ENCODE measurements at places on chromosomes 5 and 9. TPM values are rescaled to one million over a fixed set of nuclear protein-coding genes. Genes with fewer than 3 reads are reported as not detected.

AGXT2 gene
- total RNA-seq, result not detected

SNX30 gene
- 4.8 TPM for total RNA-seq

RPL35 gene
- total RNA-seq, result 2,106 TPM

GPR21 gene
- total RNA-seq, result not detected

SHROOM1 gene
- total RNA-seq, result 25.6 TPM

PHF24 gene
- total RNA-seq, result not detected

OTP gene
- total RNA-seq, result 0.16 TPM

FOXD1 gene
- total RNA-seq, result 0.40 TPM

MCC gene
- 0.18 TPM for total RNA-seq

KCNN2 gene
- 0.07 TPM for total RNA-seq

NMUR2 gene
- not detected for total RNA-seq

MLANA gene
- total RNA-seq, result not detected

CENPK gene
- total RNA-seq, result 40.2 TPM

LCNL1 gene
- 0.11 TPM for total RNA-seq

DDX4 gene
- not detected for total RNA-seq

ARSI gene
- total RNA-seq, result 0.04 TPM

ACSL6 gene
- total RNA-seq, result 1.5 TPM

DNAJC21 gene
- total RNA-seq, result 66.3 TPM

AJM1 gene
- 3.2 TPM for total RNA-seq

PROP1 gene
- total RNA-seq, result not detected

DMRT3 gene
- not detected for total RNA-seq

EGFL7 gene
- 213 TPM for total RNA-seq

NRG2 gene
- total RNA-seq, result not detected

CTSV gene
- not detected for total RNA-seq

MRPS2 gene
- total RNA-seq, result 110 TPM

PAEP gene
- total RNA-seq, result 0.51 TPM

GNA14 gene
- total RNA-seq, result not detected

SURF2 gene
- total RNA-seq, result 38.3 TPM

ACOT12 gene
- not detected for total RNA-seq

ORM2 gene
- 0.98 TPM for total RNA-seq

SVEP1 gene
- total RNA-seq, result 0.81 TPM

ROR2 gene
- 33.6 TPM for total RNA-seq

HAND1 gene
- total RNA-seq, result not detected

BNIP1 gene
- 18.9 TPM for total RNA-seq

MED10 gene
- 62.3 TPM for total RNA-seq

LCN1 gene
- not detected for total RNA-seq

ISCA1 gene
- total RNA-seq, result 19.1 TPM

FBP2 gene
- total RNA-seq, result not detected

FOXD4 gene
- total RNA-seq, result 1.0 TPM

All from K562 (cell line).